ENCODE measurements at places on chromosomes 3 and 15.

- no peak for DNase-seq
These were observed 159.1 kb downstream of the FNDC3B start for GRCh38 chr3:172198428-172198827.

GRCh38 chr3:49131040-49131439, 1.8 kb downstream of the LAMB2 start:
- no peak for DNase-seq

- DNase-seq = no peak
These were observed 44.5 kb downstream of the OXSM start for GRCh38 chr3:25834346-25834745.

DNA sequence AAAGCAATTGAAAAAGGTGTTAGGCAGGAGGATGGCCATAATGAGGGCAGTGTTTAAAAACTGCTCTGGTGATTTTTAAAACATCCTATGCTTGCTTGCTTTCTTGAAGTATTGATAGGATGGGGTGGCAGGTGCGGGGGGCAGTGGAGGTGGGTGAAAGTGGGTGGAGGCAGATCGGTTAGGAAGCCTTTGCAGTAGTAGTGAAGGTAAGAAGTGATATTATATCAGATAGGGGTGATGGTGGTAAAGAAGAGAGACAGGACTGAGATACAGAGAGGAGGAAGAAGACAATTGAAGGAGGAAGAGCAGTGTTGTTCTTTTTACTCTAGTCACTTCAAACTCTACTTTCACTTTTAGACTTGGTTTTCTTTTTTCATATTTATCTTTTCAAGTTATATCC, 11.1 kb downstream of the ZNF80 start:
- no peak for DNase-seq

- DNase-seq = no peak
These were observed 14.3 kb upstream of the PIK3R4 start for GRCh38 chr3:130760922-130761321.

- DNase-seq = no peak
These were observed 75.4 kb upstream of the ROBO1 start for GRCh38 chr3:79843180-79843579.

GRCh38 chr3:13833506-13834257, 46.2 kb downstream of the WNT7A start:
- no peak for DNase-seq

GRCh38 chr15:77772641-77773402, 140.1 kb upstream of the LINGO1 start:
- DNase-seq = no peak

DNA sequence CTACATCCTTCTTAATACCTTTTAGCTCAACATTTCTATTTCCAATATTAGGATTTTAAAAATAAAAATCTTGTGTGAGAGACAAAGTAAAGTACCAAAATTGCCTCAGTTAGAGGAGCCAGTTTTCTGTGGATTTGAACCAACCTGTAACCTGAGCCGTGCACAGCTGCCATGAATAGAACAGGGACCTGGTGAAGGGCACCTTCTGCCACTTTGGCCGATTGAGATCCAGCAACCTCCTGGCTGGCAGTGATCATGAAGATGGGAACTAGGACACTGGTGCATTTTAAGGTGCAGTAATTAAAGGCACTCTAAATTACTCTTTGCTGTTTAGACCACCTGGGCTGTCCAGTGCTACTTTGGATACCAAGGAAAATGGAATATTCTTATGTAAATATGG, 34.3 kb upstream of the TRAK1 start:
- DNase-seq = no peak

GRCh38 chr3:62041681-62042080, 331.7 kb downstream of the FEZF2 start:
- no peak for DNase-seq

- peak; percentile 47 for DNase-seq
These were observed 86.6 kb downstream of the FNDC3B start for GRCh38 chr3:172125963-172126457.

DNA sequence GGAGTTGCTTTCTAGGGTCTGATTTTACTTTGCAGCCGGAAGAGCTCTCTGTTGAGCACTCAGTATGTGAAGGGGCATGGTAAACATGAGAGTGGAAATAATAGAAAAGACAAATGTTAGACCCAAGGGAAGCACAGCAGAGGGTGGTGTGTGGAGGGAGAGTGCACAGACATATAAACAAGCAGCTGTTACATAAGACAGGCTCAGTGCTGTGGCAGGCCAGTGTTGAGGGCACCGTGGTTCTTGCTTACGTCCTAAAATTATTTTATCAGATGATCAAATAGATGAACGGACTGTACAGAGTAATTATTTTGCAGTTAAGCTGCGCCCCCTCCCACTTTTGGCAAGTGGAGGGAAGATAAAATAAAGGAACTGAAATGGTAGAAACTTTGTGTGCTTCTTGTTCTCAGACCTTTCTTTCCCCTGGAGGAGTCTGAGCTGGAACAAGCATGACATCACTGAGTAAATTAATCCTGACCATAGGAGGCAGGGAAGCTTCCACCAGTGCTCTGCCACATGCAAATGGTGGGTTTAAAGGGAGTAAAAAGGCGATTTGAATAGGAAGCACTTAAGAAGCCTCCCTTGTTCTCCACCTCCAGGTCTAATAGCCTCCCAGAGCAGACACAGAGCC, 205.6 kb downstream of the IL20RB start:
- DNase-seq = no peak

DNA sequence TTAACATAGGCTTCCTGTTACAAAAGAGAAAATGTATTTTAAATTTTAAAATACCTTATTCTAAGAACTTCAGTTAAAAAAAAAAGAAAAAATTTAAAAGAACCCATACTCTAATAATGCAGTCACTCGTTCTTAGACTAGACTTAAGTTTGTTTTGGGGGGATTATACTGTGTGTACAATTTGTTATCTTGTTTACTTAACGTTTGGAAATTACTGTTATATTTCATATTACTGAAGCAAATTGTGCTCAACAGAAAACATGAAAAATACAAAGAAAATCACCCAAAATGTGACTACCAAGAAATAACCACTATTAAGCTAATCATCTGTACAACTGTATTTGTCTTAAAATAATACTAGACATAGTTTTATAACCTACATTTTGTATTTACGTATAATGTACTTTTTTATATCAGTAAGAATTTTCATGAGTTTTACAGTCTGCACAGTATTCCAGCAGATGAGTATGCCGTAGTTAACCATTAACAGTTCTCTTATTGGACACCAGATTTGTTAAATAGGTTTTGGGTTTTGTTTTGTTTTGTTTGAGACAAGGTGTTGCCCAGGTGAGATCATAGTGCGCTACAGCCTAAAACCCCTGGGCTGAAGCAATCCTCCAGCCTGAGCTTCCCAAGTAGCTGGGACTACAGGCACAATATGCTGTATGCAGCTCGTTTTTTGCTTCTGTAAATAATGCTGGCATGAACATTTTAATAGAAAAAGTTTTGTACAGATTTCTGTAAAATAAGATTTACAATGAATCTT, 88.8 kb upstream of the CHD2 start:
- DNase-seq = peak; percentile 78

DNA sequence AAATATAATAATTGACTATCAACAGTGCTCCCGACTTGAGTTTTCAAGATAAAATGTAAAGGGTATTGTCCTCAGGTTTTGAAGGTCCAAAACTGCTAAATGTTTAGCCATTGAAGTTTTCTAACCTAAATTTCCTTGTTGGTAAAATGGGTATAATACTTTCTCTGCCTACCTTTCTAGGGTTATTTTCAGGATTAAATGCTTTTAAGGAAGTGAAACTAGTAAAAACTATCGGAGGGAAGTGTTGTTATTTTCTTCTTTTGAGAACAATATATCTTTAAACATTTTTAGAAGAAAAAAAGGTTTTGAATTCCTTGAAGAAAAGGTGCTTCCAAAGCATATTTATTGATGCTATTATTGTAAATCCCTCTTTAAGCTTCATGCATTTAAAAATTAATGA, 67.3 kb downstream of the FILIP1L start:
- DNase-seq = no peak

GRCh38 chr3:9721015-9721699, 10.4 kb upstream of the BRPF1 start:
- DNase-seq = no peak

DNA sequence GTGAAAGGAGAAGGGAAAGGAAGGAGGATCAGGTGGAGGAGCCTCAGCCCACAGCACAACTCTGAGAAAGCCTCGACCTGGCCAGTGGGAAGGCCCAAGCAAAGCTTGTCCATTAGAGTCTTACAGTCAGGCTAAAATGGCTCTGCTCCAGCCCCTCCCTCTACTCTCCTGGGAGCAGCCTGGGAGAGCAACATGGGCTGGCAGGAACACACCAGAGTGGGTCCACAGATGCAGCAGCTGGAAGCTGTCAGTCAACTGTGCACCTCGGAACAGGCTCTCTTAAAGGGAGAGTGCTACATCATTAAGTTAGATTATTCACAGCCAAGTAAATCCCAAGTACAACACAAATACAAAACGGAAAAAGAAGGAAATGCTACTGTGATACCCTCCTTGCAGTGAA, 98.0 kb upstream of the LIMD1 start:
- no peak for DNase-seq

GRCh38 chr15:64235552-64235951, 72.7 kb upstream of the PPIB start:
- DNase-seq = no peak

- DNase-seq = no peak
These were observed 957.1 kb downstream of the FHIT start for GRCh38 chr3:60294181-60294580.

DNA sequence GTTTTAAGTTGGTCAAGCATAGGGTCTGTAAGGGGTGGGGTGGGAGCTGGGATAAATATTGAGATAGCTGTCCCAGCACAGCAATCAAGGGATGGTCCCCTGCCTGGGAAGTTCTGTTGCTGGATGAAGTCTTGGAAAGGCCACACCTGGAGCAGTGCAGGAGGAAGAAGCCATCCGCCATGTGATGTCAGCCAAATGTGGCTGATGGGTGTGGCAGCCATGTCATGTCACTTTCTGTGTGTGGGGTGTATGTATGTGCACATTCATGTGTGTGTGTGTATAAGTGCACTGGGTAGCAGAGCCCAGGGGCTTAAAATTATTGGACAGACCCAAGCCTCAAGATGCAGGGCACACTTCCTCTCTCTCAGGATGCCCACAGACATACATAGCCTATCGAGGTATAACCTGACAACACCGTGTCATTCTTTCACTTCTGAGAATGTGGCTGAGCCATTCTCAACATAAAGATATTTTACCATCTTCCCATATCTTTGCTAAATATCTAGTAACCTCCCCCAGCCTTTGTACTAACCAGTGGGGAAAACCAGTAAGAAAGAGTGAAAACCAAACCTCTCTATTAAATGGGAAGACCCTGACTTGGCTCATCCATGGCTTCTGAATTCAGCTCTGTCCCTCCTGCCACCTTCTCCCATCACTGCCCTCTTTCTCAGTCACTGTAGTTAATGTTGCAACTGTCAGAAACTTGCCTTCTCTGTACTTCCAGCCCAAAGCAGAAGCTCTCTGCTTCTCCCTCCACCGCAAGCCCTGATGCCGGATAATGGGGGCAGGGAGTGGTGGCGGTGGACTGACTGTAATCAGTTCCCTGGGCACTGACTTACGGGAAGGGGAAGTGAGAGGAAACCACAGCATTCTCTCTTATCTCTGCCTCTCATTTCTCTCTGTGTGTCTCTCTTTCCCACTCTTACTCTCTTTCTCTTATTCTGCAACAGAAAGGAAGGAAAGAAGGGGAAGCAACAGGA, 11.2 kb downstream of the TNFSF10 start:
- no peak for DNase-seq

- DNase-seq = no peak
These were observed 85.8 kb downstream of the RPLP1 start for GRCh38 chr15:69538379-69538778.

Data from large intestine (tissue), 12 donors.